Esophagus squamous epithelium (tissue), 5 donors: ENCODE measurements at places on chromosomes 1 and 21.

- no peak for DNase-seq
These were observed 8.9 kb upstream of the PRMT2 start for GRCh38 chr21:46626536-46626935.

DNA sequence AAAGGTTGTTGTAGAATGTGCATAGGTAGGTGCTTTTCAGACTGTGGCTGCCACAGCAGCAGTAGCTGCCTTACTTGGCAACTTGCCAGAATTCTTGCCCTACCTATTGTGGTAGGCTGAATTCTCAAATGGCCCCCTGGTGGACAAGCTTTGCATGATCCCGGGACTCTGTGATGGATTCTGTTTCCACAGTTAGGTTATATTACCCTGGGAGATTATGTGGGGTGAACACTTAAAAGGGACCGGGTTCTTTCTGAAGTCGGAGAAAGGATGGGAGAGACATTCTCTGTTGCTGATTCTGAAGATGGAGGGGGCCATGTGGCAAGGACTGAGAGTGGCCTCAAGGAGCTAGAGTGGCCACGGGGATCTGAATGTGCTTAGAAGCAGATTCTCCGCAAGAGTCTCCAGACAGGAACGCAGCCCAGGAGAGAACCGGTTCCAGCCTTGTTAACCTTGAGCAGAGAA is 32.1 kb upstream of the KCNE1 start:
- no peak for DNase-seq

DNA sequence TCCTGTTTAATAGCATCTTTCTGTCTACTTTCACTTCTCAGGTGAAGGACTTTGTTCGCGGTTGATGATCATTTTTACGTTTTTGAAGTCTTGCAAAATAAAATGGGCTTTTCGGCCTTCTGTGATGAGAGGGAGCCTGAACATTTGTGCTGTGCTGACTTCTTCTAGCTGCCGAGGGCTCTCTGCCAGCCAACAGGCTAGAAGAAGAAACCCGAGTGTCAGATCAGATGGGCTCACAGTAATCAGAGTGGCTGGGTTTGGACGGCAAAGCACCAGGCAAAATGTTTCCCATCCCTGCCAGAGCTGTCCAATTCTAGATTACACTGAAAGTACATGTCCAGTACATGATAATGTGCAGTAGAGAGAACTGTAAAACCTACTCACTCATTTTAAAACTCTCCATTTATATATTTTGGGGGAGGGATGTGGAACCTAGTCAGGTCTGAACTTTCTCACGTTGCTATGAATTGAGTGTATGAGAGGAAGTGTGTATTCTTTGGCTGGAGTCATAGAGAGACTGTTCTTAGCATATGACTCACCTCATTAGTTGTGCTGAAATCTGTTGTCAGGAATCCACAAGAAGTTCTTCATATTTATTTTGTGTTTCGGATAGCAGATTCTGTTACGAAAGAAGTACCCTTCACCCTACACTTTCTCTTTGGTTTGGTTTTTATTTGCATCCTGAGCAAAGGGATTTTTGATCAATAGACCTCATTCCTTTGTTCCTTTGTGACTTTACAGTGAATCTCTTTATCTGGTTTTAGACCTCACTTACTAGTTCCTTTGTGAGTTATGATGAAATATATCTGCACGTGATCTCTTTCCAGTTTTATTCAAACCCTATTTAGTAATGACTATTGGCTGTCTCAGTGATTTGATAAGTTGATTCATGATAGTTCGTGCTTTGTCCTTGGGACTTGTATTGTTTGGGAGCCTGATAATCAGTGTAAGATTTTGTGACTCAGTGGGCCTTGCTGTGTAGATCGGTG is 4.8 kb downstream of the ATP1A1 start:
- no peak for DNase-seq

- no peak for DNase-seq
These were observed 107.2 kb downstream of the SIM2 start for GRCh38 chr21:36806103-36806502.

DNA sequence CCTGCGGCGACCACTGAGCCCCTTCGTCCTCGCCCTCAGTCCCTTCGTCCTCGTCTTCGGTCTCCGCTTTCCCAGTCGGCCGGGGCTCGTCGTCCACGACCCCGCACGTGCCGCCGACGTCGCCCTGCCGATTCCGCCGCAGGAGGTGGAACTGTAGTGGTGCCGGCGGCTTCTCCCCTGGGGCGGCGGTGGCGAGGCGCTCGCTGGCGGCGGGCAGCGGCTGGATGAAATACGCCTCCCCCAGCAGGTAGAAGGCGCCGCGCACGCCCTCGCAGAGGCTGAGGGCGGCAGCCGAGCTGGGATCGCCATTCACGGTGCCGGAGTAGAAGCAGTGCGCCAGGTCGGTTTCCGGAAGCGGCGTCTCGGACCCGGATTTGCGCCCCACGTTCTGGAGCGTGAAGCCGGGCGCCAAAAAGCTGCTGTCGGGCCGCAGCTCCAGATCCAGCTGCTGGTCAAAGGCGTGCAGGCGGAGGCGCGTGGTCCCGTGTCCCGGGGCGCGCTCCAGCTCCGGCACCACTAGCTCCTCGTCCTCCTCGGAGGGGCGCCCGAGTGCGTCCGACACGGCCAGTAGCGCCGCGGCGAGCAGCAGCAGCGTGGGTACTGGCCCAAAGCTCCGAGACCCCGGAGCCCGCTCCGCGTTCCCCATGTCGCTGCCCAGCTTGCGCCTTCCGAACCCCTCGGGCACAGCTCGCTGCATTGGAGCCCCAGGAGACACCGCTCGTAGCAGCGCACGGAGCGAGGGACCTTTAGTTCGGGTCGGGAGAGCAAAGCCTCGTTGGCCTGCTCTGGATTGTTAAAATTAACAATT is 747 bp downstream of the ADAMTS1 start:
- no peak for DNase-seq

DNA sequence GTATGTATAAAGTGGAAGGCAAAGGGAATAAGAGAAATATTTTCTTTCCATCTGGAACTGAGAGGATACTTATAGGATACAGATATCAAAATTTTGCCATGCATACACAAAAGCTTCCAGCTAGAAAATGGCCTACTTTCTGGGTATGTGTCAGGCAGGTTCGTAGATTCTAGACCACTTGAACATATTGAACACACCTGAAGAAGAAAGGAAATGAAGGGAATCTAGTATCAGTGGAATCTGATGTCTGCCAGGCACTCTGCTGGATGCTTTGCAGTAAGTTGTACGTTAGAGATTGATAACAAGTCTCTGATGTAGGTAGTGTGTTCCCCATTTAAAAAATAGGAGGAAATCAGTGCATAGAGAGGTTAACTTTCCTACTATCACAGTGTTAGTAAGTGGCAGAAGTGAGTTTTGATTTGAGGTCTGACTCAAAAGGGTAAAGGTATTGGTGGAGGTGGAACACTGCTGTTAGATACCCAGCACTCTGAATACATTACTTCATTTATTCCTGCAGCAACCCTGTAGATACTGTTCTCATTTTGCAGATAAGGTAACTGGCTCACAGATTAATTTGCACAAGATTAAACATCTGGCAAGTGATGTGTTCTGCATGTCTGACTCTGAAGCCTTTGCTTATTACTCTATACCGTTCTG is 3.0 kb downstream of the CAMSAP2 start:
- DNase-seq: no peak

- DNase-seq: no peak
These were observed 2.8 kb upstream of the ZNF678 start for GRCh38 chr1:227560393-227561173.

GRCh38 chr1:93081716-93082115 is 2.6 kb downstream of the MTF2 start:
- DNase-seq: no peak

DNA sequence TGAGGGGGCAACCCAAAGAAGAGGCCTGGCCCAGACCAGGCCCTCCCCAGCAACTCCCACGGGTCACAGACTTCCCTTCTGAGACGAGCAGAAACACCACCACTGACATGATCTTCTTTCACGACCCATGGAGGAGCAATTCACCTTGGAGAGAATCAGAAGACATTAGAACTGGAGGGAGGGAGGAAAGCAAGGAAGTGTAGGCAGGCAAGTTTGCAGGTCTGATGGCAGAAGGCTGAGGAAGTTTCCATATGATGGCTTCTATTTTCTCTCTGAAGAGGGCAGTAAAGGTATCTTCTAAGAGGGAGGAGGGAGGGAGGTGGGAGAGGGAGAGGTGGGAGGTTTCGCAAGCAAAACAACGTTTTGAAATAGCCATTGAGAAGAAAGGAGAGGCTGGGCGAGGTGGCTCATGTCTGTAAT is 1.4 kb upstream of the UBXN10 start:
- DNase-seq: no peak

DNA sequence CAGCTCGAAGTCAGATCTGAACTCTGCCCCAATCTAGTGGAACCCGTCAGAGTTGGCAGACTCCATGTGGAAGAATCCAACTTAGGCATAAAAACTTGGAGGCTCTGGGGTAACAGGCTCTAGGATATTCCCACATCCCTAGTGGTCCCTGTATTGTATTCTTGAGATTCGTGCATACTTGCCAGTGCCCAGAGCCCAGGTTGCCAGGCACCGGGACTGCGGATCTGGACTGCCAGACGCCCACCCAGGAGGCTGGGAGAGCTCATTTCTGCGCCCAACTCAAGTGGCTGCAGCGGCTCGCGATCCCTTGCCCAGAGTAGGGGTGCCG is 1.1 kb downstream of the GRIK1 start:
- no peak for DNase-seq

DNA sequence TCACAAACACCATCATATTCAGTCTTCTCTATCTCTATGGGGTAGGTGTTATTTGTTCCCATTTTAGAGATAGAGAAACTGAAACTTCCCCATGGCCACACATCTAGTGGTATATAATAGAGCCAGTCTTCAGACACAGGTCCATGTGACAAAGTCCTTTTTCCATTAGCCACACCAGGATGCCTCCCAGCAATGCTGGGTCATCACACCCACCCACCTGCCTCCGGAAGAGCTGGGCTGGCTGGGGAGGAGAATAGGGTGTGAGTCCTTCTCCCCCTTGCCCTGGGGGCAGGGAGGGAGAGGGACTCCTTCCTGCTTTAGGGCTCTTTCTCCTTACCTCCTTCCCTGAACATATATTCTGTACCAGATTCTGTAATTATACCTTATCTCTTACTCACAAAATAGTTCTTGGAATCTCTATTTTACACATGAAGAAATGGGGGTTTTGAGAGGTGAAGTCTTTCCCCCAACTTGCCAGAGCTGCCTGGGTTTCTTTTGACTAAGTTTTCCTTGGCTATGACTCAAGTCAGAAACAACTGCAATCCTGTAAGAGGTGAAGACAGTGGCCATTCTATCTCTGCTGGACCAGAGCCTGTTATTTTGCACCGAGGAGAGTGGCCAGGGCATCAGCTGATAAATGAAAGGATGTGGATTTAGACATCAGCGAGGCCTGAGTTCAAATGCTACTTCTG is 30.0 kb downstream of the SOX13 start:
- DNase-seq: no peak

DNA sequence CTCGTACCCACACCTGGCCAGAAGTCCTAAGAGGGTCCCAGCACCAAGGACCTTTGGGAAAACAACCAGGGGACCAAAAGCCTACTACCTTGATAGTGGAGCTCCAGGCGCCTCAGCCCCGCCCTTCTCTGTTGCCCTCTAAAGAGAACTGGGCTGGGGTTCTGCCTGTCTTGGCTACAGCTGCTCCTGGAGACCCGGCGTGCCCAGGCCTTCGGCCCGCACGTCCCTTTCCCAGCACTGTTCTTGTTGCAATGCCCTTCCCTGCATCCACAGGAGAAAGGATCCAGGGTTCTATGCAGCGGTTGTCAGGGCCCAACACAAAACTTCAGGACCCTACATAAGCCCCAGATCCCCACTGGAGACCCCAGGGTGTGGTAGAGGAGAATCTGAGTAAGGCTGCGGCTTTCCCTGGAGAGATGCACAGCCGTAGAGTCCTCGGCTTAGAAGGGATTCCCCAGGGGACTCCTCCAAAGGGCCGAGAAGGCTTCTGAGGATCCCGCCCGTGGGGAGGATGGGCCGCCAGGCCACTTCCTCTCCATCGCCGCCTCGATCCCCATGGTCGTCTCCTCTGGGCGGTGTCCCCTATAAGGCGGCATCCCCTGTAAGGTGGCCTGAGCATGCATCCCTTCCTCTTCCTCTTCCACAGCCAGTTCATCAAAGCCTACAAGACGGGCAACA is 12.0 kb downstream of the SLC66A1 start:
- DNase-seq: no peak

- DNase-seq: no peak
These were observed 200.5 kb upstream of the C1orf105 start for GRCh38 chr1:172219966-172220365.

- DNase-seq: no peak
These were observed 2.1 kb downstream of the CACHD1 start for GRCh38 chr1:64472040-64472376.

- DNase-seq: no peak
These were observed 28.8 kb downstream of the TOR1AIP1 start for GRCh38 chr1:179910934-179911333.

- no peak for DNase-seq
These were observed 16.9 kb upstream of the KIAA0040 start for GRCh38 chr1:175209493-175209921.

- no peak for DNase-seq
These were observed 106.5 kb downstream of the UCHL5 start for GRCh38 chr1:192952646-192953045.

GRCh38 chr1:181341026-181341632 is 142.2 kb upstream of the CACNA1E start:
- no peak for DNase-seq

DNA sequence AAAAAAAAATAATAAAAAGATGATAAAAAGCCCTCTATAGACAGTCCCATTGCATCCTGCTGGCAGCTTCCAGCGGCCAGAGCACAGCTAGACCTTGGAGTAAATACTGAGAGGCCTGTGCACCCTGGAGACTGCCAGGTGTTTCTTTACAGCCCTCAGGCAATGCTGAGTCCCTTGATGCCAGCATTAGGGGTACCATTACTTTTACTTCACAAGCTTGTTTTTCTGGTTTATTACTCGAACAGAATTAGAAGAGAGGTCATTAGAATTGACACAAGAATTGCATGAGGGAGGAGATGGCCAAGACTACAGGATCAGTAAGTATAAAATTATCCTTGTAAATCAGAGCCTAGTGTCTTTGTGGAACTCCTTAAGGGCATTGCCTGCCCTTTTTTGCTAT is 43.6 kb downstream of the AKNAD1 start:
- DNase-seq: no peak

- no peak for DNase-seq
These were observed 193.8 kb upstream of the EDN2 start for GRCh38 chr1:41678111-41678878.

DNA sequence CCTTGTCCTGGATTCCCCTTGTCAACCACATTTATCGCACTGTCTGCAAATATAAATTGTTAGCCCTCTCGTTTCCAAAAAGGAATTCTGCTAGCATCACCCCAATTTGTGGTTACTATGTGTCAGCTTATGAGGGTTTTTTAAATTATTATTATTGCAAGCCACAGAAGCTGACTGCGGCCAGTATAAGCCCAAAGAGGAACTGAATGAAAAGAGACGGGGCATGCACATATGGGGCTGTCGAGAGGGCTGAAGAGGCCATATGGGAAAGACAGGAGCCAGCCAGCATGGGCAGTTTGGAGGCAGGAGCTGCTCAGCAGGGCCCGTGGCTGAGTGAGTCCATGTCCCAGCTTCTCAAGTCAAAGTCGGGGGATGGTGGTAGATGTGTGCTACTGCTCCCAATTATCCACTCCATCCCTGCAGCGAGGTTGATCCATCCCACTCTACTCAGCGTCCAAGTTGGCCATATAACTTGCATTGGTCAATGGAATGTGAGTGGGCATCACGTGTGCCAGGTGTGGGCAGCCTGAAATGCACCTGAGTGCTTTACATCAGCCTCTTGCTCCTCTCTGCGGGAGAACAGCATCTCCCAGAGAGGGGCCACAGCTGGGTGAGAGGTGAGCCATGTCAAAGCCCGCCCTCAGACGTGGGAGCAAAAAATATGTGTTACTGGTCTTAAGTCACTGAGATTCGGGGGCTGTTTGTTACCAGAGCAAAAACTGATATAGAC is 37.6 kb upstream of the LDLRAP1 start:
- DNase-seq: no peak
